ENCODE measurements at places on chromosomes 6 and 20.

DNA sequence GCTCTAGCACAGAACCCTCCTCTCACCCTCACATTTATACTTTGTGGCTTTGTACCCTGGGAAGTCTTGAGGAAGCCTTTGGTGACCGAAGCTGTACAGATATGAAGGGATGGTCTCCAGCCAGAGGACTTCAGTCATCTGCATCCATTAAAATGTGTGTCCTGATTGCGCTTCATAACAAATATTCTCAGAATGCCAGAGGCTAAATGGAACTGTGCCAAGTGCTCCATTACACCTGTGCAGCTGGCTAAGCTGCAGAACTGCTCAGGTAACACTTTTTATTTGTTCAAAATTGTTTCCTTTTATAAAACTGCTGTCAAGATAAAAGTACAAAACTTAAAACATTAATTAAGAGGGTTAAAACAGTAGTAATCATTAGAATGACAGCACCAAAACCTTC, 22.3 kb downstream of the TPBG start:
- no peak for DNase-seq

GRCh38 chr6:117188627-117189201, 76.6 kb upstream of the VGLL2 start:
- no peak for DNase-seq

DNA sequence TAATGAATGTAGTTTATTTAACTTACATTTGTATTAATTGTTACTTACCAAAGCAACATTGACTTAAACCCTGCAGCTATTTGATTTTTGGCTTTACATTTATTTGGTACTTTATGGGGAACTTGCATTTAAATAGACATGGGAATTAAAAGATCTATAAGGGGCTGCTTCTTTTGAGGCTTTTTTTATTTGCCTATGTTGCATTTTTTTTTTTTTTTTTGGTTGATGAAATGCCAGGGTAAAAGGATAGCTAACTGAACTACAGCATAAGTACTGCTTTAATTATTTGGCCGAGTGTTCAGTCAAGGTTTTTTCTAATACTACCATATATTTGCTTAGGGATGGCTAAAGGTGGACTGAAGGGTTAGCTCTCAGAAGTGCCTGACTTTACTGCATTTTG, 62.5 kb upstream of the CDH4 start:
- DNase-seq: no peak

DNA sequence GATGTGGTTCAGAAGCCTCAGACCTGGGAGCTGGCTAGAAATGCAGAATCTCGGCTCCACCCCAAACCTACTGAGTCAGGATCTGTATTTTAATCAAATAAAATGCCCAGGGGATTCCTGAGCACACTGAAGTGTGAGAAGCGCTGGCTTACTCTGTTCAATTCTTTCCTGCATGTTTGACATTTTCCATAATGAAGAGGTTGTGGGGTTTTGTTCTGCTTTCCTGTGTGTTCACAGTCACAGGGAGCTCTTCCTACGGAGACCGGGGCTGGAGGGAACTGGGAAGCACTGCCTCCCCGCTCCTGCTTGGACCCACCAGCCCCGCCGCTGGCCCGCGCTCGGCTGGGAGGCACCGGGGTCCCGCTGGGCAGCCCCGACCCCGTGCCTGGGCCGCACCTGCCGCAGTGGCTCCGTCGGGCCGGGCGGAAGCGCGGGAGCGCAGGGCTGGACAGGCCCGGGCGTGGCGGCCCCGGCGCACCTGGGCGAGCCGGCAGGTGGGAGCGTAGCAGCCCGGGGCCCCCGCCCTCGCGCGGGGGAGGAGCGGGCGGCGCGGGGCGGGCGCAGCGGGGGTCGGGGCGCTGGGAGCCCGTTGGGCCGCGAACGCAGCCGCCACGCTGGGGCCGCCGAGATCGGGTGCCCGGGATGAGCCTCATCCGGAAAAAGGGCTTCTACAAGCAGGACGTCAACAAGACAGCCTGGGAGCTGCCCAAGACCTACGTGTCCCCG, at the start of gene MAPK13:
Gene MAPK13, plus strand, starts transcription at position 573 of the 726 bp plus-strand sequence. Its CDS starts 70 bp downstream, at position 643.
- DNase-seq: peak; percentile 16

DNA sequence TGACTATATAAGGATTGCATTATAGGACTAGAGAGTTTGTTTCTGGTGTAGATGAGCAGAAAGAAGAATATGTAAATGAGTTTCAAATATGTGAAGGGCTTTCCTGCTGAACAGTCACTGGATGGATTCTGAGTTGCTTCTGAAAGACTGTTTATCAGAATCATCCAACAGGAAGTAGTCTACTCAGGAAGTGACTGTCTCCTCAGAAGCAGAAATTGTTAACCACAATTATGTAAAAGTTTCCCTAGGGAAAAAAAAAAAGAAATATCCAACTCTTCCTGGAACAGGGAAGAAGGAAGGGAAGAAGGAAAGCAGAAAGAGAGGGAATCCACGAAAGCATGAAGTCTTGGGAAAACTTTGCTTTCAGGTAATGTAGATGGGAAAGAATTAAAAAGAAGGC, 138.9 kb downstream of the TENT5A start:
- no peak for DNase-seq
